ENCODE measurements at places on chromosomes 16 and 17.

DNA sequence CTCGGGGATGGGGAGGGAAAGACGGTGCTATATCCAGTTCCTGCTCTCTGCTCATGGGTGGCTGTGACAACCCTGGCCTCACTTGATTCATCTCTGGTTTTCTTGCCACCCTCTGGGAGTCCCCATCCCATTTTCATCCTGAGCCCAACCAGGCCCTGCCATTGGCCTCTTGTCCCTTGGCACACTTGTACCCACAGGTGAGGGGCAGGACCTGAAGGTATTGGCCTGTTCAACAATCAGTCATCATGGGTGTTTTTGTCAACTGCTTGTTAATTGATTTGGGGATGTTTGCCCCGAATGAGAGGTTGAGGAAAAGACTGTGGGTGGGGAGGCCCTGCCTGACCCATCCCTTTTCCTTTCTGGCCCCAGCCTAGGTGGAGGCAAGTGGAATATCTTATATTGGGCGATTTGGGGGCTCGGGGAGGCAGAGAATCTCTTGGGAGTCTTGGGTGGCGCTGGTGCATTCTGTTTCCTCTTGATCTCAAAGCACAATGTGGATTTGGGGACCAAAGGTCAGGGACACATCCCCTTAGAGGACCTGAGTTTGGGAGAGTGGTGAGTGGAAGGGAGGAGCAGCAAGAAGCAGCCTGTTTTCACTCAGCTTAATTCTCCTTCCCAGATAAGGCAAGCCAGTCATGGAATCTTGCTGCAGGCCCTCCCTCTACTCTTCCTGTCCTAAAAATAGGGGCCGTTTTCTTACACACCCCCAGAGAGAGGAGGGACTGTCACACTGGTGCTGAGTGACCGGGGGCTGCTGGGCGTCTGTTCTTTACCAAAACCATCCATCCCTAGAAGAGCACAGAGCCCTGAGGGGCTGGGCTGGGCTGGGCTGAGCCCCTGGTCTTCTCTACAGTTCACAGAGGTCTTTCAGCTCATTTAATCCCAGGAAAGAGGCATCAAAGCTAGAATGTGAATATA is 4.8 kb upstream of the LASP1NB start:
- DNase-seq, result no peak

GRCh38 chr16:683396-684070 is 601 bp downstream of the JMJD8 start:
- DNase-seq, result no peak

DNA sequence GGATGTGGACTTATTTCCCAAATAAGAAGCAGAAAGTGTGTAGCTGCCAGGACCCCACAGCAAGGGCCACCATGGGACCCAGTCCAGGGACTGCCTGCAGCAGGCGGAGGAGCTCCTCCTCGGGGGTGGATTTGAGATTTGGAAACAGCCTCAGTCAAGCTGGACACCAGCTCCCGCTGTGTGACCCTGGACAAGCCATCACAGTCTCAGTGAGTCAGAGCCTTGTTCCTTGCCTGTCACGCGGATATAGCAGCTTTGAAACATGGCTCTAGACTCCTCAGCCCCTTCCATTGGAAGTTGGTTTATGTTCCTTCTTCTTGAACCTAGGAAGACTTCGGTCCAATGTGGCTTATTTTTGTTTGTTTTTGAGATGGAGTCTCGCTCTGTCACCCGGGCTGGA is 12.5 kb upstream of the DPEP1 start:
- no peak for DNase-seq

DNA sequence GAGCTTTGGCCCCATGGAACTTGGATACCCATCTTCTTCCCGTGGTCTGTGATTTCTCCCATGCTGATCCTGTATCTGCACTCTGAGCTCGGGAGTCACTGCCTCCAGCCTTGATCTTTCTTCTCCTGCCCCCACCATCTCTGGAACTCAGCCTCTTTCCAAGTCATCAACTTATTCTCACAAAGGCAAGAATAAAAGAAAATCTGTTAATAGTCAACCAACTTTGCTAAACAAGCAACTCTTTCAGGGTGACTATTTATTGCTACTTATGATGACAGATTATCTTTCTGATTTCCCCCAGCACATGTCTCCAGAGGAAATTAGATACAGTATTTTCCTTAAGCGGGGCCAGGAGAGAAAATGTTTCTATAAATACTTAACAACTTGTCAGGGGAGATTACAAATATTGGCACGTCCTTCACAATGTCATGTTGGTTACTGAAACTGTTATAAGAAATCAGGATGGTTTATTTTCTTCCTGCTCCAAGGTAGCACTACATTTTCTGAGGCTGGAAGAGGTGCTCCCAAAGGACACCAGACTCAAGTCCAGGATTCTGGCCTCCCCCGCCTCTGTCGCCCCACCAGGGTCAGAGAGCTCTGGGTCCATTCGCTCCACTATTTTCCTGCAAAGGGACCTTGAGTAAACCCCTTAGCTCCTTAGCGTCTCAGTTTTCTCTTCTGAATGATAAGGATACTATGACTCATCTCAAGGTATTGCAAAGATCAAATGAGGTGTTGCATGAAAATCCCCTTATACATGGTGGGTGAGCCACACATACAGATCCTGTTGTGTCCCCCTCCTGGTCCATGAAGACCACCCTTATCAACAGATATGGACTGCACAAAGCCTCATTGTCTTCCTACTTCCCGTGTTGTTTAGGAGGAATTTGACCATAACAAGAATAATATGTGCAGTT is 205.2 kb upstream of the WSCD1 start:
- no peak for DNase-seq

- DNase-seq, result no peak
Observed at GRCh38 chr17:57603978-57604377, 141.1 kb downstream of the CCDC182 start.

DNA sequence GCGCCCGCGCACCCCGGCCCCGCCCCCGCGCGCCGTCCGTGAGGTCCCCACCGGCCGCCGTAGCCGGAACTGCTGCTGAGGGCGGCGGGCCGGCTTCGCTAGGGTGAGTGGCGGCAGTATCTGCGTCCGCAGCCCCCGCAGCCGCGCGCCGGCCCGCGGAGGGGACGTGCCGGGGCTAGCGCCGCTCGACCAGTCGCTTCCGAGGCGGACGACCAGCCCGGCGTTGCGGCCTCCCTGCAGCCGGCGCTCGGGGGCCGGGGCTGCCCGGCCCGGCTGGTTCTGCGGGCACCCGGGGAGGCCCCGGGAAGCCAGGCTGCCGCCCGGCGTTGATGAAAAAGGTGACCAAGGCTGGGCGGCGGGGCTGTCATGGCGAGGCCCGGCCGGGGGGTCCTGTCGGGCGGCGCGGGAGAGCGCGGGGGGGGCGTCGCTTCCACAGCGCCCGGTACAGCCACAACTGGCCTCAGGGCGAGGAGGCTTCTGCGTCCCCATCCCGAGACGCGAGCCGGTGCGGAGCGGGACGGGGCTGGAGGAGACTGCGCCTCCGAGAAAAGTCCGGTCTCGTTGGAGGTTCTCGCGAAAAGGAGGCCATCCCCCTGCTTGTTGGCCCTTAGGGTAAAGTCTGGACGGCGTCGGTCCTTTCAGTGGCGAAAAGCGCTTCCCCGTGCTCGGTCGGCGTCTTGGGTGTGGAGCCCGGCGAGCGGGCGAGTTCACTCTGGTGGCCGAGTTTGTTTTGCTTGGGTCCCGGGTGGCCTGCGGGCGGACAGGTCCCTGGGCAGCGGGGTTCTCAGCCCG is at the start of gene CRAMP1:
TSS of gene CRAMP1 (plus strand) at position 41 of the 792 bp plus-strand sequence. CDS start 2,280 bp downstream, outside the sequence.
- no peak for DNase-seq

- peak; percentile 77 for DNase-seq
Observed at GRCh38 chr16:30075503-30076275, at the start of gene PPP4C. PPP4C (plus strand) TSS chr16:30075994; CDS start chr16:30076378, 384 bp downstream.

GRCh38 chr16:25433388-25433787 is 175.7 kb upstream of the ZKSCAN2 start:
- no peak for DNase-seq

- no peak for DNase-seq
Observed at GRCh38 chr17:49910094-49910857, 58.7 kb upstream of the DLX4 start.

- DNase-seq, result no peak
Observed at GRCh38 chr16:50856991-50857390, 115.1 kb downstream of the CYLD start.

- DNase-seq, result no peak
Observed at GRCh38 chr16:47499080-47499699, 38.1 kb downstream of the PHKB start.

DNA sequence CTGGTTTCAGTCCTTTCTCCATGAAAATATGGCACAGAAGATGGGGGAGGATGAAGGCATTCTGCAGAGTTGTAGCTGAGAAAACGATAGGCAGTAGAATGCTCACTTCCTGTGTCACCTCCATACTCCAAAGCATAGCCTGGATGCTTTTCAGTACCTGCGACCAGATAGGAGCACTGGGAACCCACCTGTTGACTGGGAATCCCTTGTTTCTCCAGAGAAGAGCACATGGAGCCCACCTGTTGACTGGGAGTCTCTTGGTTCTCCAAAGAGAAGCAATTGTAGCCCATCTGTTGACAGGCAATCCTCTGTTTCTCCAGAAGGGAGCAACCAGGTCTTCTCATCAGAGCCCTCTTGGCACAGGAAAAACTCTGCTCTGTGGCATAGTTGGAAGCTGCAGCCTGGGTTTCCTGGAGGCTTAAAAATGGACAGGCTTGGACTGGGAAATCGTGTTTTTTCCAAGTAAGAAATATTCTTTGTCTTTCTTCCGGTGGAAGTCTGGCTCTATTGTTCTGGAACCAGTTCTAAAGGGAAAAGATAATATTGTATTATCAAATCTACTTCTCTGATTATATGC is 13.2 kb downstream of the TERF2IP start:
- no peak for DNase-seq

DNA sequence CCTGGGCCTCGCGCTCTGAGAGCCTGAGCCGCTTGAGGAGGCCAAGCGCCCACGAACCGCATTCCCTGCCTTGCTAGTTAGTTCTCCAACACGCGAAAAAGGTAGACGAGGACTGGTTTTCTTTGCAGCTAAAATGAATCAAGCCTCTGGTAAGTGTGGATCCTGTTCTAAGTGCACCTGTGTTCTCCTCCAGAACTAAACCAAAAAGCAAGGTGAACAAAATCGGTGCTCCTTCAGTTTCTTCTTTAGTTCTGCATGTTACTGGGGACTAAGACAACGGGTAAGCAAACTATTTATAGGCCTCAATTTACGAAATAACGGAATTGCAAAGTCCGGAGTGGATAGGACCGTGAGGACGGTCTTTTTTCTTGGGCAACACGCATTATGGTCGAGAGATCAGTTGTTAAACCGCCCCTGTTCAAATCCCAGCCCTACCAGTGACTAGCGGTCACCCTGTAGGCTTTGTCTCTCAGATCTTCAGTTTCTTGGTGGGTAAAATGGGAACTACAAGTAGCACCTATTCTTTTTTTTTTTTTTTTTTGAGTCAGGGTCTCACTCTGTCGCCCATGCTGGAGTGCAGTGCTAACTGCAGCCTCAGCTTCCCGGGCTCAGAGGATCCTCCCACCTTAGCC is 993 bp upstream of the ANKRD11 start:
- DNase-seq, result no peak

DNA sequence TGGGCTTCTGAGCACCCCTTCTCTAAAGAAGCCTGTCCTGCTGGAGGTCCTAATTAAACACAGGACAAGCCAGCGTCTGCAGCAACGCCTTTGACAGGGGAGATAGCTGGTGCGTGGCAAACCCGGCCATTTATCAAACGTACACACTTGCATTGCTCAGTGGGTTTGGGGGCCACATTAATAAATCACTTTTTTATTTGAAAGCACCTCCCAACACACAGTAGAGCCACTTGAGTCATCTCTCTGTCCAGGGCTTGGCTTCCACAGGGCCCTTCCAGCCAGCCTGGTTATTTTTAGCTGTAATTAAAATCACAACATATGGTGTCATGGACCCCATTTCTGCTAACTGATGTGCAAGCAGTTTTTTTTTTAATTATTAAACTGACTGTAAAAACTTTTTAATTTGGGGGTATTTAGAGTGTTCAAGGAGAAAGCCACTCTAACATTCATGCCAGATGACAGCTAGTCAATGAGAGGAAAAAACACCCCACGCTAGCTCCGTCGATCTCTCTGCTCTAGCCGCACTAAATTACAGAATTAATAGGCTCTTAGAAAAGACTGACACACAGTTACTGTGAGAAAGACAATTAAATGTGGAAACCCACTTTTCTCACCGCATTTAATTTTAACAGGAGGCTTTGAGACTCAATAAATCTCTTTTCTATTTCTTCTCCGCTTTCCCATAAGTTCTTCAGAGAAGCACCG is 201.0 kb upstream of the WSCD1 start:
- DNase-seq, result no peak

GRCh38 chr17:56812901-56813388 is 20.8 kb downstream of the C17orf67 start:
- peak; percentile 31 for DNase-seq

- DNase-seq, result no peak
Observed at GRCh38 chr17:69222707-69223258, 5.8 kb downstream of the ABCA10 start.

- no peak for DNase-seq
Observed at GRCh38 chr17:27907976-27908558, 14.9 kb upstream of the LYRM9 start.

- peak; percentile 42 for DNase-seq
Observed at GRCh38 chr17:74212913-74213791, at the start of gene TTYH2. TTYH2 (plus strand) TSS chr17:74213571; CDS start chr17:74213588, 17 bp downstream.

- DNase-seq, result no peak
Observed at GRCh38 chr16:12559714-12560113, 244.0 kb downstream of the CPPED1 start.

DNA sequence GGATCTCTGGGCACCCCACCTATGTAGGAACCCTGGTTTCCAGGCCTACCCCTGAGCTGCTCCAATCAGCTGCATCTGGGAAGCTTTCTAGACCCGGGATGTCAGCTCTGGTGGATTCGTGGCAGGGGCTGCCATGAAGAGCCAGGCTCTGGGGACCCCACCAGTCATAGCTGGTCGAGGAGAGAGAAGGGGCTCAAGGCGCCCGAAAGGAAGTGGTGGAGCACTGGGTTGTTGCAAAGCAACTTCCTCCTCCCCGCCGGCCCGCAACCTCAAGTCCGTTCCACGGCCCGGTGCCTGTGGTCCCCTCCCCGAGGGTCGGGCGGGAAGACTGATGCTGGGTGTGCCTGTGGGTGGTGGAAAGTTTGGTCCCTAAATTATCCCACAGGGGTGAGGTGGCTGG is 10.2 kb downstream of the TBKBP1 start:
- DNase-seq, result no peak

- no peak for DNase-seq
Observed at GRCh38 chr17:3755335-3756030, 31.8 kb downstream of the HASPIN start.

GRCh38 chr16:67423611-67424260 is 7.2 kb upstream of the HSD11B2 start:
- DNase-seq, result no peak

GRCh38 chr17:61403801-61404662 is 4.4 kb downstream of the TBX2 start:
- DNase-seq, result no peak

DNA sequence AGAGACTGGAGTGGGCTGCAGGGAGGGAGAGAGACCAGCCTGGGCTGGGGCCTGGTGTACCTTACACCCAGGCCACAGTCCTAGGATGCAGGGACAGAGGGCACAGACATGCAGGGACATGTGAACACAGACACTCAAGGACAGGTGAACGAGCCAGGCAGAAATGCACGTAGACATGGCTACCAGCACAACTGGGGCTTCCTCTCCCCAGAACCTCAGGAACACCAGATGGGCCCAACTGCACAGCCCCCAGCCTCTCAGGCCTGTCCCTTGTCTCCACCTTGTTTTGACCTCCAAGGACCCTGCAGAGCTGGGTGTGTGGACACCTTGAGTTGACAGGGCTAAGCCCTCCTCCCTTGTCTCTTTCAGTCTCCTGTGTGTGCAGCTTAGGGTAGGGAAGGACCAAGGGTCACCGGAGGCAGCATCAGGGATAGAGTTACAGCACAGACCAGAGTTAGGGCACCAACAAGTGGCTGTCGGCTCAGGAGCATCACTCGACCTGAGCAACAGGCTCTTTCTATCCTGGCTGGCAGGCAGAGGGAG is 9.2 kb downstream of the SEZ6 start:
- DNase-seq, result no peak

- no peak for DNase-seq
Observed at GRCh38 chr16:35252356-35252936, 1793.0 kb downstream of the TP53TG3F start.

Measured in NCI-H2107 (cell line).